Fibroblast of the aortic adventitia (primary cell): ENCODE measurements at places on chromosomes 3 and 15.

DNA sequence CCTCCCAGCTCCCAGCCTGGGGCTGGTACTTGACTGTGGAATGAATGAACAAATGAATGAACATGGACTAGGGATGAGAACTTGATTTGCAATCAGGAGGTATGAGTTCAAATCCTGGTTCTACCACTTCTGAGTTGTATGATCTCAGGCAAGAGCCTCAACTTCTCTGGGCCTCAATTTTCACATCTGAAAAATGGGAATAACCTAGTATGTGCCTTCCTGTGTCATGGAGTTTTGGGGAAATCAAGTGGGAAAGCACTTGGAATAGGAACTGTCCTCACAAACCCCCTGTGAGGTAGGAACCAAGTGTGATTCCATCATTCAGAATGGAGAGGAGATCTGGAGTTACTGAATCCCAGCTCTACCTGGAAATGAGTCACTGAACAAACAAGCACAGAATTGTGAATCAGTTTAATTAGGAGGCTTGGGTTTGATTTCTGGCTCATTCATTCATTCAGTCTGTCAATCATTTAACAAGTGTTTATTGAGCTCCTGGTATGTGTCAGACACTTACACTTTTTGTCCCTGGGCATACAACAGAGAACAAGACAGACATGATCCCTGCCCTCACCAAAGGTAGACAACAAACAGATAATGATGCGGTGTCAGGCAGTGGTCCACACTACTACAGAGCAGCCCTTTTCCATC, 29.7 kb downstream of the DNASE1L3 start:
- no peak for DNase-seq

GRCh38 chr3:5657106-5657505, 469.6 kb downstream of the EDEM1 start:
- DNase-seq: no peak

GRCh38 chr3:160139291-160139690, 85.9 kb upstream of the C3orf80 start:
- no peak for DNase-seq

DNA sequence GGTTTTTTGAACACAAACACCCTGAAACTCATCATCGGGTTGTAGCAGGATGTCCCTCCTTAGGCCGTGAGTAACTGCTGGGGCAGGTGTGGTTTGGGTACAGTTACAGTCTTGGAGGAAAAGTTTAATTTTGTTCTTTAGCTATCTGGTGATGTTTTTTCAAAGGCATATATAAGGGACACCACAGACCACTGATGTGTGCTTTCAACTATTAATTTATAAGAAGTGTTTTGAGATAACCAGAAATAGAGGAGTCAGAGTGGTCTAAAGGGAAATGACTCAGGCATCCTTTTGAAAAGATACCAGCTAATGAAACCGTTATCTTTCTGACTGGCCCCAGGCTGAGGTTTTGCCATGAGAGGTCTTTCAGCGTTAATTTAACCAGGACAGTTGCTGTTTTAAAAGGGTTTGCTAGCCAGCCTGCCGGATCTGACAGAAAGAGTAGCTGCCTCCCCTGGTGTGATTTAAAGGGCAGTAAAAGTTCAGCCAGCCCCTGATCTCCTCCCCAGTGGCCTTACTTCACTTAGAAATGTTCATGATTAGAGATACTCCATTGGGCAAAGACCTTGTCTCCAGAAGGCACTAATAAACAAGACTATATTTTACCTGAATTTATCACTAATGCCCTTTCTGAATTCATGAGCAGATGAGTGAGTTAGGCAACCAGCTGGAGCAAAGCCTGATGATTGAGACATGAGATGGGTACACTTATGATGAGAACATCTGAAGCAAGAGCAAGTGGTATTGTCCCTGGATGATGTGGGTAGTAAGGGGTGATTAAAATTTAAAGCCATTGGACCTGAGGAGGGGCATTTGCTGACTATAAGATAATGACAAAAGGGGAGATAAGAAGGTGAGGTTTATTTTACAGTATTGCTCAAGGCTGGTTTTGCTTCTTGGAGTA, 482.5 kb upstream of the TBL1XR1 start:
- peak; percentile 74 for DNase-seq

GRCh38 chr15:47196048-47196447, 521.3 kb upstream of the SEMA6D start:
- DNase-seq: peak; percentile 90

DNA sequence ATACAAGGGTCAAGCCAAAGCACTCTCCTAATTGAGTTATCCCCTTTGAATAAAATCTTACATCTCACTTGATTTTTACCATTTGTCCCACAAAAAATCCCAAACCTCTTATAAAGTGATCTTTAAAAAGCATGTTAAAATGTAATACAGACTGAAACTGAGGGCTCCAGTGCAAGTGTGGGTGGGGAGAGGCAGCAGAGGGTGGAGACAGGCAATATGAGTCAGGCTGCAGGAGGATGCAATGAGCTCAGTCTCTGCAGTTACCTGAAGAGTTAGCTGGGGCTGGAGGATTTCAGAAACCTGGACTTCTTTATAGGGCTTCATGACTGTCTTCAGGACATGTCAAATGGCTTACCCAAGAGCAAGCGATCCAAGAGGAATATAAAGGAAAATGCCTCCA, 14.2 kb upstream of the COLQ start:
- no peak for DNase-seq

- no peak for DNase-seq
Measured at GRCh38 chr15:68311464-68311835, 33.9 kb downstream of the FEM1B start.

DNA sequence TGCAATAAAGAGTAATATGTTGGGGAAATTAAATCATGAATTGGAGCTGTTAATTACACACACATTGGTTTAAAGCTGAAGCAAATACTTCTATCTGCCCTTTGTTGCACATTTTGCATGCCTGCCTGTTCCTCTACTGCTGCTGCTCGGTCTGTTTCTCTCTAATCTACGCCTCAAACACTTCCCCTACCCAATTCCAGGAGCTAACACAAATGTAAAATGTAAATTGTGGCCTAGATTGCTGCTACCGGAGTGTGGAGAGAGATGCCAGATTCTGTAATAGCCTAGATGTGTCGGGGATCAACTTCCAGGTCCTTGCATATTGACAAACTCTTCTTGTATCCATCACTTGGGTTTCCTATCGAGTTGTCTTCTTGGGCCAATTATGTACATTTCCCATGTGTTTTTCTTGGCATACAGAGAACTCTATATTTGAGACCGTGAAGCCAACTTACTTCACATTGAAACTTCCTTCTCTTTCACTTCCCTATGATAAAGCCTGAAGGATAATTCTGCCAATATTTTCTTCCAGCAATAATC, 450.4 kb upstream of the NR2F2 start:
- DNase-seq: no peak

GRCh38 chr3:10268930-10269329, 20.7 kb downstream of the TATDN2 start:
- DNase-seq: no peak

- no peak for DNase-seq
Measured at GRCh38 chr15:101052031-101052620, 133.0 kb downstream of the LRRK1 start.

DNA sequence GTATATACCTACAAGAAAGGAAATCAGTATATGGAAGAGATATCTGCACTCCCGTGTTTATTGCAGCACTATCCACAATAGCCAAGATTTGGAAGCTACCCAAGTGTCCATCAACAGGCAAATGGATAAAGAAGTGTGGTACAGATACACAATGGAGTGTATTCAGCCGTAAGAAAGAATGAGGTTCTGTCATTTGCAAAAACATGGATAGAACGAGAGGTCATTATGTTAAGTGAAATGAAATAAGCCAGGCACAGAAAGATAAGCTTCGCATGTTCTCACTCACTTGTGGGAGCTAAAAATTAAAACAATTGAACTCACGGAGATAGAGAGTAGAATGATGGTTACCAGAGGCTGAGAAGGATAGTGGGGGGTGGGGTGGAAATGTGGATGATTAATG, 53.1 kb downstream of the FAM81A start:
- peak; percentile 12 for DNase-seq

- DNase-seq: no peak
Measured at GRCh38 chr3:49716691-49717210, 2.7 kb downstream of the AMIGO3 start.

- DNase-seq: no peak
Measured at GRCh38 chr3:32897981-32898623, 53.3 kb upstream of the CCR4 start.

GRCh38 chr3:160477750-160478149, 28.2 kb upstream of the TRIM59 start:
- DNase-seq: peak; percentile 27
